ENCODE measurements at places on chromosomes 11 and 22. TPM values are rescaled to one million over a fixed set of nuclear protein-coding genes. Genes with fewer than 3 reads are reported as not detected.

- DNase-seq: no peak
These were observed 19.9 kb downstream of the GLYAT start for GRCh38 chr11:58711832-58712231.

Gene TRIM51
- total RNA-seq: not detected

Gene OR8D4
- not detected for total RNA-seq

Gene CDKN1C
- total RNA-seq: 53.3 TPM

DNA sequence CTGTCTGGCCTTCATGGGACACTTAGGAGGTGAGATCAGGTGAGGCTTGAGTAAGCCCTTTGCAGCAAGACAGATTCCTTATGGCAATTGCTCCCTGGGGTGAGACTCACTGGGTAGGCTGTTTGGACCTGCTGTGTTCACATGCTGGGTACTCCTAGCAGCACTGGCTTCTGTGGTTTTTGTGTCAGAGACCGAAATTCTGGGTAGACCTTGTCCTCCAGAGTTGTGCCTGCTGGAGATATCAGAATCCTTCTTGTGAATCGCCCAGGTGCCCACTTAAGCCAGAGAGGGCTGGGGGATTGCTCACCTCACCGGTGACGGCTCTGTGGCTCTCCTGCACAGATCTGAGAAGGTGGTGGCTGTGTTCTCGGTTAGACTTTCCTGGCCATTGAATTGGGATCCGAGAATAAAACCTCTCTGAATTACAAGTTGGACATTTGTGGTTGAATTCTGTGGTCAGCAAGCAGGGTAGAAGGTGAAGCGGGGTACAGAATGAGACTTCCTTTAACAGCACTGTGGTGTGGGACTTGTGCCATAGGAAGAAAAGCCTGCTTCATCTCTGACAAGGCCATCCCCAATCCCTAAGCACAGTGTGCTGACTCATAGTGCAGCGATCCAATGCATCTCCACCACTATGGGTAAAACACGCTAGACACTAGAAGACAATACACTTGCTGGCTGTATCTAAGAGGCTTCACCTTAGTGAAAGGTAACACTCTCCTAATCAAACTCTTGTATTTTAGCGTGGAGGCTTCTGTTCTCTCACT lies 52.5 kb upstream of the TTC12 start:
- DNase-seq: no peak

- DNase-seq: peak; percentile 36
These were observed 280.6 kb downstream of the LARGE1 start for GRCh38 chr22:33639588-33640254.

GRCh38 chr22:33529424-33530113 lies 390.7 kb downstream of the LARGE1 start:
- DNase-seq: no peak

DNA sequence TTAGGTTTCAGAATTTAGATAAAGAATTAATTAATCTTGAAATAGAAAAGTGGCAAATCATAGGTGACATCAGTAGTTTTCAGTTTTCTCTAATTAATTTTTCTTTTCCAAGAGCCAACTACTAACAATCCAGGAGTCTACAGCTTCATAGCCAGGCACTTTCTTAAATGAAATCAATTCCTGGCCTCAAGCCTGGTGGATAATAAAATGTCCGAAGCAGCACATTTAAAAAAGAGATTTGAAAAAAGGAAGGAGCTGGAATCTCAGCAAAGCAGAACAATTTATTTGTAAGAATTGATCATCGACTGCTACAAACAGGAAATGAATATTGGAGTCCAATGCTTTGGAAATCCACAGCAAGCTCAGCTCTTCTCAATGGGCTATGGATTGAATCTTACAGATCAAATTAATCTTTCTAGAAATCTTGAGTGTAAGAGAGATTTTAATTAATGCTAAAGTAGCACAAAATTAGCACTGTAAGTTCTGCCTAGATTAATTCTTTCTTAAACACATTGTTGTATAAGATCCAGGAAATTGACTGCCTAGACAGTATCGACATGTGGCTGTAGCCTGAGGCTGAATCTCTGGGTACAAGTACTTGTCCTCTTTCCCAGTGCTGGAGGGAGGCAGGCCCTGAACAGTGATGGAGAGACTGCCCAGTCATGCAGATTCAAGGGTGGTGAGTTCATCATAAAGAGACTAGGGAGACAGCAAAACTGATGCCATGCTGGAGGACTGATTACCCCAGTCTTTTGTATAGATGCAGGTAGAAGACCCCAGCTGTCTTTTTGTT lies 167.8 kb upstream of the POU2AF2 start:
- no peak for DNase-seq

DNA sequence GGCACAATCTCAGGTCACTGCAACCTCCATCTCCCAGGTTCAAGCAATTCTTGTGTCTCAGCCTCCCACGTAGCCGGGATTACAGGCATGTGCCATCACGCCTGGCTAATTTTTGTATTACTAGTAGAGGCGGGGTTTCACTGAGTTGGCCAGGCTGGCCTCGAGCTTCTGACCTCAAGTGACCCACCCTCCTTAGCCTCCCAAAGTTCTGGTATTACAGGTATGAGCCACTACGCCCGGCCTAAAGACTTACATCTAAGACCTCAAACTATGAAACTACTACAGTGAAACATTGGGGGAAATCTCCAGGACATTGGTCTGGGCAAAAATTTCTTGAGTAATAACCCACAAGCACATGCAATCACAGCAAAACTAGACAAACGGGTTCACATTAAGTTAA lies 13.8 kb upstream of the FAM181B start:
- DNase-seq: no peak

- DNase-seq: no peak
These were observed 552 bp downstream of the DSCAML1 start for GRCh38 chr11:117796456-117796871.

DNA sequence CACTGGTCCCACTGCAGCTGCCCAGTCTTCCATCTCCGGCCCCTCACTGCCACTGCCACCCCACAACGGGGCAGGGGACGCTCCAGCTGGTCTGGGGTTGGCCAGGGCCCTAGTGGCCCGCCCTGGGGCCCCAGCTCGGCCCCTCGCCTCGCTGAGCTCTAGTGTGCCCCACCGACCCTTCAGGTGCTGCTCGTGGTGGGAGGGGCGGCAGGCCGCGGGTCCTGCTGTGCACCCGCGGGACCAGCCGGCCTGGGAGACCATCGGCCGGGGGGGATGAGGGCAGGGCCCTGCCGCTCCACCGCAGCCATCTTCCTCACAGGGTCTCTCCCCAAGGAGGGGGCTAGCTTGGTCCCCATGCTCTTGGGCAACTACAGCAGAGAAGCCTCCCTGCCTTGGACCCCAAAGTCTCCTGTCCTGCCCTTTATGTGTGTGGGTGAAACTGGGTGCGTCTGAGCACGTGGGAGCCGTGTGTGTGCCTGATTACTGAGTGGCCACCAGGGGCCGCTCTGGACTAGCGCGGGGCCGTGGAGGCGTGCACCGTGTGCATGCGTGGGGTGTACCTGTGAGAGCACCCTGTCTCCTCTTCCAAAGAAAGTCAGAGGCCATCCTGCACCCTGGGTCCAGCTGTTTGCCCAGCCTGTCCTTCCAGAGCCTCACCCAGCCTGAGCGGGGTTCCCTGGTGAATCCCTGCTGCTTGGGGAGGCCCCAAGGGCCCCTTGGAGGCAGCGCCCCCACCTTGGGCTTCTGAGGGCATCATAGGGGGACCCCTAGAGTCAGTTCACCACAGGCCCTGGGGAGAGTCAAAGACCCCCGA lies 6.0 kb upstream of the ACR start:
- peak; percentile 72 for DNase-seq

Gene WT1
- not detected for total RNA-seq

Gene AIFM3
- total RNA-seq: 191 TPM

GRCh38 chr11:103903621-103904323 lies 132.7 kb upstream of the DDI1 start:
- no peak for DNase-seq
